ENCODE measurements at places on chromosomes 1 and 21.

GRCh38 chr1:162284206-162284955 lies 92.3 kb downstream of the SPATA46 start:
- DNase-seq: no peak

GRCh38 chr1:112603012-112603411 lies 15.9 kb downstream of the ST7L start:
- no peak for DNase-seq

- no peak for DNase-seq
Measured at GRCh38 chr1:17314491-17314971, 6.5 kb downstream of the PADI4 start.

DNA sequence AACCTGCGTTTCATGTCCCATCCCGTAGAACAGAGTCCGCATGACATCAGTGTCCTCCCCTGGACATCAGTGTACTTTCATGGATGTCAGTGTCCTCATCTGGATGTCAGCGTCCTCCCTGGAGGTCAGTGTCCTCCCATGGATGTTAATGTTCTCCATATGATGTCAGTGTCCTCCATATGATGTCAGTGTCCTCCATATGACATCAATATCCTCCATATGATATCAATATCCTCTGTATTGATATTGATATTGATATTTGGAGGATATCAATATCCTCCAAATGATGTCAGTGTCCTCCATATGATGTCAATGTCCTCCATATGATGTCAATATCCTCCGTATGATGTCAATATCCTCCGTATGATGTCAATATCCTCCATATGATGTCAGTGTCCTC lies 284.9 kb downstream of the AJAP1 start:
- no peak for DNase-seq

GRCh38 chr1:73755649-73756048 lies 442.3 kb downstream of the LRRIQ3 start:
- no peak for DNase-seq

DNA sequence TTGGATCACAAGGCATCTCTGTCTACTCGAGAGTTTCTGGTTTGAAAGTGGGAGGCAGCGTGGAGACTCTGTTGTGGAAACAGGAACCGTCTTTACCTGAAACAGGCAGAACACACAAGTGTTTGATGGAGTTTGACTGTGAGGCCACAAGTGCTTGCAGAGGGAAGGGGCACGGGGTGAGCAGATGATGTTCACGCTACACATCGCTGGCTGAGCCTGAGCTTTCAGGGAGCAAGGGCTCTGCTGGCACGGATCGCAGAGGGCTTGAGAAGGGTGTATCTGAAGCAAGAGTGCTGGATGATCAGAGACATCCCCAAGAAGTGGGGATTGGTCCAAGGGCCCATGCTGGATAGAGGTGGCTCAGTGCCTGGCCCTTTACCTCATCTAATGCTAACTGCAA lies 59.3 kb downstream of the IGSF21 start:
- no peak for DNase-seq

DNA sequence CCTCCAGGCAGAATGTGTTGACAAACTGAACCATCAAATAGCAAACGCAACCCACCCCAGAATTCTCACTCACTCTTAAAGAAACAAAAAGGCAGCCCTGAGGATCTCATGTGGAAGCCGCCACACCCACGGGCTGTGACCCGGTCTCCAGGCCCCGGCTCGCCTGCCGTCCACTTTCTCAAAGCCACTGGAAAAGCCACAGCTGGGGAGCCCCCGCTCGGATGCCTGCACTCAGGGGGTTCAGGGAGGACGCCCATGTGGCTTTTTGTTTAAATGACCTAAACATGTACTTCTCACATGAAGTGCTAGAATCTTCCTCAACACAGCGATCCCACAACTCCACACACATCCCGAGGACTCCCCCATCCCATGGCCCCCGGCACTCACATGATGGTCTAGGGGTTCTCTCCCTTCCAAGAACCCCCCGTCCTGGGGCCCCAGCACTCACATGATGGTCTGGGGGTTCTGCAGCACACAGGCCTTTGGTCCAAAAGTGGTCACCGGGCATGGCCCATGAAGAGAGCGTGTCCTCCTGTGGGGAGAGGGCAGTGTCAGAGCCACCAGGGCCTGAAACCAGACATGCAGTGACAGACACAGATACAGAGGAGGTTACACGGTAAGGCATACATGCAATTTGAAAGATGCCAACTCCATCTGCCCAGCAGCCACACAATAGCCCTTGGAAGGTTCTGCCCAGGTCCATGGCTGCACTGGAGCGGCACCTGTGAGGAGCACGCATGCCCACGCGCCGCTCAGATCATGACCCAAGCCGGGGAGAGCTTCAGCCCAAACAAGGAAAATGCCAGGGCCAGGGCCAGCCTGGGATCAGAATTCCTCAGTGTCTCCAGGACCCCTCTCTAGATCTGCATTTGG lies 16.5 kb downstream of the NADK start:
- DNase-seq: no peak

- no peak for DNase-seq
Measured at GRCh38 chr1:235852887-235853286, 13.8 kb downstream of the LYST start.

DNA sequence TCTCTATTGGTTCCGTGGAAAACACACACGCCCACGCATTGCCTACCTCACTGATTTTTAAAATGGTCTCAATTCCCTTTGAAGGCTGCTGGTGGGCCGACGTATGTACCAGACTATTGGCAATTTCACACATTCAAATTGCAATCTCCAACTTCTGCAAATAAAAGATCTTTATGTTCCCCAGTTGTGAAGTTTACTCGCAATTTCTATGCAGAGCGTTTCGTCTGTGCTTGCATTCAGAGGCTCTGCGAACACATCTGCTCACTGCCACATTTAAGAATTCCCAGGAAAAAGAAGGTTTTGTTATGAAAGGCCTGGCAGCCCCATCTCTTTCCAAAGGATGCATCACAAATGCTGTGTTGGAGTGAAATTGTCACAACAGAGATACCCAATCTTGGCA lies 288.0 kb upstream of the KAZN start:
- DNase-seq: no peak

DNA sequence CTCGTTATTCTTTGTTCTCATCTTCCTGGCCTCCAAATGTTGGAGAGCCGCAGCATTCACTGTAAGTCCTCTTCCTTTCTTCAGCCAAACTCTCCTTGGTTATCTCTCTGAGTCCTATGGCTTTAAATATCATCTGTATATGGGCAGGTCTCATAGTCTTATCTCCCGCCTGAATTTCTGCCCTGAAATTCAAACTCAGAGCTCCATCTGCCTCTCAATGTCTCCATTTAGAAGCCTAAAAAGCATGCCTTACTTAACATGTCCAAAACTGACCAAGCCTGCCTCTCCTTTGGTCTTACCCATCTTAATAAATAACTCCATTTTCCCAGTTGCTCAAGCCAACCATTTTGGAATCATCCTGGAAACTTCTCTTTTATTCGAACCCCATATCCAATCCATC lies 80.7 kb downstream of the DHRS3 start:
- no peak for DNase-seq

DNA sequence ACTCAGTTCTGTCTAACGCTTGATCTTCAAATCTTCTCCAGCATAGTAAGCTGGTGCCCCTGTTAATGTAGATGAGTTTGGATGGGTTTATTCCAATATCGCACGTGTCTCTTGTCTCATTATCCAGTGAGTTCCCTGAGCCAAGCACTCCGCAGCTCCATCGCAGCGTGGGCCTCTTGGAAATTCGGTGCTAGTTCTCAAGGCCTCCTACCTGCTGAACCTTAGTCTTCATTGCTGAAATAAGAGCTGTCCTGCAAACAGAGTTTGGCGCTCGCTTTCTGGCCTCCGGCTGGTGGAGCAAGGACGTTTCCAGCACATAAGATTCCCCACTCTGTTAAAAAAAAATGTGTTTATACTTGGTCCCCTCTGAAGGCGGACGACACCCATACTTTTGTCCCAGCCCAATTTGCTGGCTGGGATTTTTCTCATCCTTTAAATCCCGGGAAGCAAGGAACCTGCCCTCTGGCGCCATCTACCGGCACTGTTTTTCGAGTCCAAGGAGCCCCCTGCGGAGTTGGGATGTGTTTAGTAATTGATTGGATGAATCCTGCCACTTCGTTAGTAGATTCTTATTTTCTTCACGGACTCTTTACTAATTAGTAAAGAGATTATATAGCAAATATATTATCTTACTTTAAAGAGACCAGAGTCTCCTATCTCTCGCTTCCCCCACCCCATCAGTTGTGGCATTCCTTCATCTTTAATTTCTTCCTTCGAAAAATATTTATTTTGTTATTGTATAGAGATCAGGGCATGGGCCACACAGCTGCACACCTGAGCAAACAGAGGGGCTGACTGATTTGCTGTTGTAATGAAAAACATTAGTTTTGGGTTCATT lies 14.7 kb downstream of the JUN start:
- peak; percentile 55 for DNase-seq

DNA sequence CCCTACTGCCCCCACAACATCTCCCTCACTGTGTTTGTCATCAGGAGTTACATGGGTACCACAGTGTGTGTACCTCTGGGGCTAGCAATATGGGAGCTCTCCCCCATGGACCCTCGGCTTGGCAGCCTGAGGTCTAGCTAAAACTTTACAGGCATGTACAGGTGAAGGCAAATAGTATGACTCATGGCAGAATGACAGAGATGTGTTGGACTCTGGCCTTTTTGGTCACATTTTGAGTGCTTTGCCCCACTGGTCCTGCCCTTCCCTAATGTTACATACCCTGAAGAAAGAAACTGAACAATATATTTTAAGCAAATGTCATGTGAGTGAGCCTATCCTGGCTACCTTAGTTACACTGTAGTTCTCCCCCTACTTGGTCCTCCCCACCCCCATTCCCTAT lies 124.0 kb downstream of the NGF start:
- DNase-seq: no peak

DNA sequence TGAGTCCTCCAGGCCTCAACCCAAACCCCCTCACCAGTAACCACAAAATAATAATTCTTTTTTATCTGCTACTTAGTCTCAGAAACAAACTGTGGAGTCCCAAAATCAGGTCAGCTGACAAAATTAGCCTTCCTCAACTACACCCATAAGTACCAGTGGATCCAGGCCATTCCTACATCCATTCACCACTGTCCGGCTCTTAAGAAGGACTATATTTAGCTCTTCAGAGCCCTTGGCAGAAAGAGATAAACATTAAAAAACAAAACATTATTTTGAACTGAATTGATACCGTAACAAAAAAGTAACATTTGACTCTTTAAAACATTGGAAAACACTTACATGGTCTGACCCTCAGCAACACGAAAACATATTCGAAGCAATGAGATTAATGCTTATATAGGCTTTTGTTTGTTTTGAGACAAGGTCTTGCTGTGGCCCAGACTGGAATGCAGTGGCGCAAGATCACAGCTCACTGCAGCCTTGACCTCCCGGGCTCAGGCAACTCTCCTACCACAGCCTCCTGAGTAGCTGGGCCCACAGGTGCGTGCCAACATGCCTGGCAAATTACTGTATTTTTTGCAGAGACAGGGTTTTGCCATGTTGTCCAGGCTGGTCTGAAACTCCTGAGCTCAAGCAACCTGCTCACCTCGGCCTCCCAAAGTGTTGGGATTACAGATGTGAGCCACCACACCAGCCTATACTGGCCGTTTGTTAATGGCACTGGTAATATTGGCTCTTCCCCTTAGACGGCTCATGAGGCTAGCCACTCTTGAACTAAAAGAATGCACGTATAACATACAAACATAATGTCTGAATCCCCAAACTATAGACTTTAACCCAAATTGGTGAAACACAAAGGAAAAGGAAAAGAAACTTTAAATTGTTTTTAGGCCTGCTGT lies 330.7 kb downstream of the SMYD3 start:
- no peak for DNase-seq

DNA sequence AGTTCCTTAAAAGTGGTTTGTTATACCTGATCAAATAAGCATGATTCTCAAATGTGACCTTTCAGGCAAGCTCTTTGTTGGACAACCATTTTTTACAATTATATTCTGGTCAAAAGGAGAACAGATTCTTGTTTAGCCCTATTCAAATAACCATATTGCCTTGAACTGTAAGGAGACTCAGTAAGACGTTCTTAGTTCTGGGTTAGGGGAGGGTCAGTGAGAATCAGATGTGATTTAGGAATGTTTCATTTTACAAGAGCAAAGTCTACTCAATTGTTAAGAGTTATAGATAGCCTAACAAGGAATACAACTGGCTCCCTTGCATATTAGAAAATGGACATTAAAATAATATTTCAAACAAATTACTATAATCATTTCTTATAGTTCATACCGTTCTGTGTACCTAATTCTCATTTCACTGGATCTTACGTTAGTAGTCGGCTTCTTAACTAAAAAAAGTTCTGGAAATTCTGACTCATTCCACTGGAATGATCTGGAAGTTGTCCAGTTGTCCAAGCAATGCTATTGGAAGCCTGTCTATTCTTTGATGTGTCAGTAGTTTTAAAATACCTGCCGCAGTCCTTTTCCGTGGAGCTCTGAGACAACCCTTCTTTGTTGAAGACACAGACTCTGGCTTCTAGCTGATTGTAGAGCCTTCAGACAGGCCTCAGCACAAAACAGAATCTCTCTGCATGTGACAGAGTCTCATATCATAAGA lies 88.8 kb downstream of the MAST2 start:
- DNase-seq: no peak

GRCh38 chr21:31426235-31426797 lies 82.3 kb upstream of the TIAM1 start:
- DNase-seq: no peak

GRCh38 chr1:111756124-111756513 lies 418 bp downstream of the DDX20 start:
- no peak for DNase-seq

DNA sequence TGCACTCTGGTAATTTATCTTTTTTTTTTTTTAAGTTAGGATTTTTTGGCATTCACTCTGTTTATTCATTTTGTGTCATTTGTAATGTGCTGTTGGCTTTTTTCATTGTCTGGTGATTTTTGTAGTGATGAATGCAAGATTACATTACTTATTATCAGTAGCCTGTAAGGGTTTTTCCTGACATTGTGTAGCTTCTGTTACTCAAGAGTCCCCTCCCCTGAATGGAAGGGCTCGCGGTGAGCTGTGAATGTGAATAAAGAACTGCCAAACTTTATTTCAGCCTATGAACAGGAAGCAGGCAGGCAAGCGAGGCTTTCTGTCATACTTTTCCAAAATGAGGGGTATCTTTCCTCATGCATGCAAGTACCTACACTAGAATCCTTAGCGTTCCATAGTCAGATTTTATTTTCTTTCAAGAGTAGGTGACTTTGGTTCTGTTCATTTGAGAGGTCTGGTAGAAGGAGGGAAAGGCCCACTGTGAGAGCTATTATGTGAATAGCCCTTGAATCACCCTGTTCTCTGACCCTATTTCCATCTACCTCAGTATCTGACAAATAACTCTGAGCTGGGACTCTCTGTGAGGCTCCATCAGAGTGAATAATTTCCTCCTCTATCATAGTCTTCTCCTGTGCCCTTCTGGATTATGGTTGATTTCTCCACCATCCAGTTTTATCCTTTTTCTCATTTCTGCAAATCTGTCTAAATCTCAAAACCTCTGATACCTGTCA lies 114.0 kb downstream of the CD247 start:
- no peak for DNase-seq

Data from stimulated activated CD4-positive, alpha-beta T cell treated with anti-CD3 and anti-CD28 coated beads, Interleukin-2, amount 100 ng/mL, for 24 hours (primary cell).